ENCODE measurements at places on chromosomes 5 and 9.

- DNase-seq = no peak
Observed at GRCh38 chr5:179908528-179908927, 831 bp upstream of the TBC1D9B start.

GRCh38 chr9:87282538-87282937 is 215.1 kb upstream of the DAPK1 start:
- no peak for DNase-seq

- no peak for DNase-seq
Observed at GRCh38 chr5:157924490-157924889, 65.5 kb upstream of the CLINT1 start.

- peak; percentile 16 for DNase-seq
Observed at GRCh38 chr5:132714456-132715307, 22.7 kb downstream of the KIF3A start.

DNA sequence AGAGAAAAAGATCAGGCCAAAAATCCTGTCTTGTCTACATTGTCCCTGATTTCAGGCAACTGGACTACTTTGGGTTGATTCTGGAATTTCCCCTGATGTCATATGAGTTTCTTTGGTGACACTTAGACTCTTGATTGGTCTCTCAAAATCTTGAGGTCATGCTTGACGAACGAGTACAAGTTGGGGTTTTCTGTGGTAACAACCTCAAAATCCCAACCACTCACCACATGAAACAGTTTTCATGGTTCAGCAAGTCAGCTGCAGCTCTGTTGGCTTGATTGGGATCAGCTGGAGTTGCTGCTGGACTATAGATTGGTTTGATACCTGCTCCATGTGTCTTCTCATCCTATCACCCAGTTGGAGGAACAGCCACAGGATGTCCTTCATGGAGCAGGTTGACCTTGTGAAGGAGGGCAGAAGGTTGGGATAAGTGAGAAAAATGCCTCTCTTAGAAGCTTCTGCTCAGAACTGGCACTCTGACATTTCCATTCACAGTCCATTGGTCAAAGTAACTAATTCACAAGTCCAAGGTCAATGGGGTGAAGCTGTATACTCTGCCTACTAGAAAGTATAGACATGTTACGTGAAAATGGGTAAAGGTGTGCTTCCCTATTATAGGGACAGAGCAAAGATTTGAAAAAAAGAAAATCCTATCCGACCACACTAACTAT is 284.5 kb downstream of the SH3GL2 start:
- no peak for DNase-seq

GRCh38 chr9:31119890-31120454 is 1264.5 kb upstream of the ACO1 start:
- DNase-seq = peak; percentile 55

- no peak for DNase-seq
Observed at GRCh38 chr5:68377733-68378132, 162.2 kb downstream of the PIK3R1 start.

GRCh38 chr5:44332285-44332971 is 56.8 kb downstream of the FGF10 start:
- peak; percentile 50 for DNase-seq

DNA sequence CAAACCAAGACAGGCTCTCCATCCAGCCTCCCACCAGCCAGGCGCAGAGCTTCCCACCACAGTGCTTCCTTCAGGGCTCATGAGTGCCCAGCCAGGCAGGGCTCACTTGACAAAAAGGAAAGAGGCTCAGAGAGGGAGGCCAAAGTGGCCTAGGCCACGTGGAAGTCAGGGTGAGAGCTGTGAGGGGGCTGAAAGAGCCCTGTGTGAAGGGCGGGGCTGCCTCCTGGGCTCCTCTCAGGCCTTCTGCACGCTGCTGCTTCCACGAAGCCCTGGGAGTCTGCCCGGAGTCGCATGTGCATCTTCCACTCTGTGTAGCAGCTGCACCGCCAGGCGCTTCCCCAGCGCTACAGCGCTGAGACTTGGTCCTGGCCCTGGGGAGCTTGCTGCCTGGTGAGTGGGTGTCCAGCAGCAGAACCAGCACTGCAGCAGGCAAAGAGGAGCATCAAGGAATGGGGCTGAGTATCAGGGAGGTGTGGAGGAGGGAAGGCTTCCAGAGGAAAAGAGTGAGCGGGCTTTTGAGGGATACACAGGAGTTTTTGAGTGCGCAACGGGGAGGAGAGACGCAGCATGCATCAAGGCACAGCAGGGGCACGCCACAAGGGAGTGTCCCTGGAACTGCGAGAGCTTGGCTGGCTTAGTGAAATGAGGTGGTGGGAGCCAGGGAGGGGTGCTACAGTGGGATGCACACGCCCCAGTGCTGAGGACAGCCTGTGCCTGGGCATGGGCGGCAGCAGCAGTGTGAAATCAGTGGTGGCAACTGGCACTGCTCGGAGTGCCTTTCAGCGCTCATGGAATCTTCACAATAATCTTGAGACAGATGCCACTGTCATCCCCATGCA is 178.0 kb downstream of the GAPVD1 start:
- no peak for DNase-seq

GRCh38 chr9:105912157-105912862 is 218.0 kb downstream of the TMEM38B start:
- no peak for DNase-seq

GRCh38 chr9:78074385-78075291 is 43.0 kb upstream of the GNAQ start:
- DNase-seq = no peak

DNA sequence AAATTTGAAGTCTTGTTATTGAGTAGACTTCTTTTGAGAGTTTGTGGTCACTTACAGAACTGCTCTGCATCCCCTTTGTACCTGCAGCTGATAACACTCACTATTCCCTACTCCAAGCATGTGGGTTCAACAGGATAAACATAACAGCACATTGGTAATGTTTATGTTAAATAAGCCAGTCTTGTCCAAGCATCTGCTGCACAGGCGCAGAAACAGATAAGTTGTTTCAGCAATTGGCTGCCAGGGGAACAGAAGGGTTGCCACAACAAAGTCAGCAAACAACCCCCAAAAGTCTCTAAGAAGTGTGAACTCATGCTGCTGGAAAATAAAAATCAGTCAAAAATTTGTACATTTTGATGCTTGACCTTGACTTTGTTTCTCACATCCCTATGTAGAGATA is 174.6 kb downstream of the GDNF start:
- DNase-seq = peak; percentile 61

DNA sequence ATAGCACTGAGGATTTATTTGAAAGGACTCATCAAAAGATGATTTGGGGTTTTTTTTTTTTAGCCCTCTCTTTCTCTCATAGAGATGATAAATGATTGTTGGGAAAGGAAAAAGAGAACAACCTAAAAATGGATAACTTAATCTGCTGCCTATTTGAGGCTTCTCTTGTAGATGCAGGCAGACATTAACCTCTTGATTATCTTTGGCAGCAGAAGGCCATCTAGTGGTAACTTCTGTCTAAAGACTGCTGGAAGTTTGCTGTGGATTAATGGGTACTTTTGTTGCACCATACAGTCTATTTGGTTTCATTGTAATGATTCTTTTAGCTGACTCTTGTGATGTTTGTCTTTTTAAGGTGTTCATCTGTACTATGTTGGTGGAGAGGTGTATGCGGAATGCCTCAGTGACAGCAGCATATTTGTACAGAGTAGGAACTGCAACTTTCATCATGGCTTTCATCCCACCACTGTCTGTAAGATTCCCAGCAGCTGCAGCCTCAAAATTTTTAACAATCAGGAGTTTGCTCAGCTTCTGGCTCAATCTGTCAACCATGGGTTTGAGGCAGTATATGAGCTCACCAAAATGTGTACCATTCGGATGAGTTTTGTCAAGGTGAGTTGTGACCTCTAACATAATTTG is 18.8 kb downstream of the SMIM32 start:
- peak; percentile 64 for DNase-seq

DNA sequence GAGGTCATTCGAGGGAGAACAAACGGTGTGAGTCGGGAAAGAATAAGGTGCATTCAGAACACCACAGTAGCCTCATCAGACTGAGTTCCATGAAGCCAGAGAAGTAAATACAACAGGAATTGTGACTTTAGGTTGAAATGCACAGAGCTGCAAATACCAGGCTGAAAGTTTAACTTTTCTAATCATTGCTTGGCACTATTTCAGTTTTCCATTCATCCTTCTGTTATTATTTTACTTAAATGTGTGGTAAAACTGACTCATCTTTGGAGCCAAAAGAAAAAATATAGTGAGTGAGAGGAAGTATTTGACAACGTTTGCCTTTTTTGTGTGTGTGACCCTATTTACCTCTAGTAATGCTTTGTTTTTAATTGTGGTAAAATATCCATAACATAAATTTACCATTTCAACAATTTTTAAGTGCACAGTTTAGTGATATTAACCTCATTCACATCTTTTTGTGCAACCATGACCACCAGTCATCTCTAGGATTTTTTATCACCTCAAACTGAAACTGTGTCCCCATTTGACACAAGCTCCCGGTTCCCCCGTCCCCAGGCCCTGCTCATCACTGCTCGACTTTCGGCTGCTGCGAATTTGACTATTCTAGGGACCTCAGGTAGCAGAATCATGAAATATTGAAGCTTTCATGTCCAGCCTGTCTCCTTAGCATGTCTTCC is 166.8 kb downstream of the HSD17B3 start:
- peak; percentile 49 for DNase-seq

GRCh38 chr5:120055858-120056257 is 408.2 kb upstream of the PRR16 start:
- peak; percentile 68 for DNase-seq

GRCh38 chr9:109264877-109265587 is 55.8 kb downstream of the EPB41L4B start:
- DNase-seq = peak; percentile 41

- peak; percentile 98 for DNase-seq
Observed at GRCh38 chr9:130138791-130139190, 33.4 kb upstream of the NCS1 start.

DNA sequence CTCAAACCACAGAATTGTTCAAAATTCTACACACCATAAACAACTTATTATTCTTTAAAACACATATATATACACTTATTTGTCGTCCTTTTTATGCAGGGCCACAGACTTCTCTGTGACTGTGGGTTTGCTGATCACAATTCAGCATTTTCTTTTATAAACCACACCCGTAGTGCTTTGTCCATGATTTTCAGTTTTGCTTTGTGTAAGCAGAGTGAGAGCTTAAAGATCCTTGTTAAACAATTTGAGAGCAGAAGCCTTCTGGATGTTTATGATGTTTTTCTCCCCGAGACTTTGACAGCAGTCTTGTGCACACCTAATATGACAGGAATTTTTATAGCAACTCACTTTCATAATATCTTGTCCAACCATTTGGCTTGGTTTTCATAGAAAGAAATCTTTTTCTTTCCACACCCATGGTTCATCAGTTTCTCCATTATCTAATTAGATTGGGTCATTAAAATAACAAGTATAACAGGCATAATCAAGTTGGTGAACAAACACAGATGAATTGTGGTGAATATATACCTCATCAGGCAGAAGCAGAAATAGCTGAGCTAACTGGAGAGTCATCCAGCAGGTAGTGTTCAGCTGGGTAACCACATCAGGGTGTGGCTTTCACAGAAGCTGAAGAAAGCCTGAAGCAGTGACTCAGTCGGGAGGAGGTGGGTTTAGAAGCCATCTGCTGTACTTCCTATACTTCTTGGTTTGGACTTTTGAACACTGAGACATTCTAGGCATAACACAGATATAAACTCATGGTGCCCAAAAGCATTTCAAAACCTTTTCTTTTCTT is 232.8 kb downstream of the DOCK8 start:
- peak; percentile 81 for DNase-seq

DNA sequence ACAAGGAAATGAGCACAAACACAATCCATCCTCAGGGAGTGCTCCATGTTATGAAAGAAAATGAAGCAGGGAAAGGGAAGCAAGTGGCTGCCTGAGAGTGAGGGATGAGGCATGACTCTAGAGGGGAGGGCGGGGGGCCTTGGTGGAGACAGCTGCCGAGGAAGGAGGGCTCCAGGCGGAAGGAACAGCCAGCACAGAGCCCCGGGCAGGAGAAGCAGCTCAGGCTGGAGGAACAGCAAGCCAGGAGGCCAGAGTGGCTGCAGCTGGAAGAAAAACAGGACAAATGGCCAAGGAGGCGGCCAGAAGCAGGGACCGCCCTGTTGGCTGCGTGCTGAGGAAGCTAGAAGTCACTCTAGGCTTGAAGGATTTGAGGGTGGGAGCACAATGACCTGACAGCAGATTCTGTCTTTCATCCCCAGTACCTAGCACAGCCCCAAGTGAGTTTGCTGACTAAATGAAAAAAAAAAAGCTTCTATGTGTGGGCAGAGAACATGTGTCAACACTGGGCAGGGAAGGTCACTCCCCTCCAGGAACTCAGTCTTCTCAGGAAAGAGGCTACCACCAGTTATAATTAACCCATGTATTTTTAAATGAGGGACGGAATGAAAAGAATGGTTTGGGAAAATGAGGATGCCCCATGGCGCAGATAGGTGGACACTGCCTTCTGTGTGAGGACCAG is 142.8 kb downstream of the DCP2 start:
- no peak for DNase-seq

DNA sequence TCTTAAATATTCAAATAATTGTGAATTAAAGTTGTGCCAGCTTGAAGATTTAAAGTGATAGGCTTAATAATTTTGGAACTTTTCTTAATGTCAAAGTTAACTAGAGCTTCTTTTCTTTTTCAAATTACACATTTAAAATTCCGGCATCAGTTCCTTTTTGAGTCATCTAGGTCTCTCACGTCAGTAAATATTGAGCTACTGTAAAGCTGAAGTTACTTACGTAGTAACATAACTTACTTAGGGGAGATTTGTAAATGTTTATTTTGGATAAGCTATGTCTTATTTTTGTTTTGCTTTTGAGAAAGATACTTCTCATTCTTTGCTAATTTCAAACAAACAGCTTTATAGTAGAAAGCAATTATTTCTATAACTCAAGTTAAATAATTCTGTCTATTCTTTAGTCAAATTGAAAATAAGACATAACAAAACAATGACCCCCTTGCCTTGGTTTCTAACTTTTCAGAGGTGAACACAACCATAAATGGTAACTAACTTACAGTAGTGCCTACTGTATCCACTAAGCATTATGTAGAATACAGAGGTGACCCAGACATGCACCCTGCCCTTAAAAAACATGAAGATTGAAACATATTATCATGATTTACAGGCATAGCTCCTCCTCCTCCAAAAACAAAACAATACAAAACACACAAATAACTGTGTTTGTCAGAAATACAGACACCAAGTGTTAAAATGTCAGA is 29.8 kb downstream of the CD274 start:
- no peak for DNase-seq

- peak; percentile 20 for DNase-seq
Observed at GRCh38 chr9:6739218-6739617, 18.6 kb upstream of the KDM4C start.

GRCh38 chr5:139885172-139885856 is 89.7 kb downstream of the PSD2 start:
- no peak for DNase-seq

- no peak for DNase-seq
Observed at GRCh38 chr5:80092486-80093107, 57.4 kb downstream of the THBS4 start.

- DNase-seq = no peak
Observed at GRCh38 chr5:74375271-74375670, 265.3 kb downstream of the ENC1 start.

- no peak for DNase-seq
Observed at GRCh38 chr5:155017610-155018009, 4.1 kb downstream of the KIF4B start.

DNA sequence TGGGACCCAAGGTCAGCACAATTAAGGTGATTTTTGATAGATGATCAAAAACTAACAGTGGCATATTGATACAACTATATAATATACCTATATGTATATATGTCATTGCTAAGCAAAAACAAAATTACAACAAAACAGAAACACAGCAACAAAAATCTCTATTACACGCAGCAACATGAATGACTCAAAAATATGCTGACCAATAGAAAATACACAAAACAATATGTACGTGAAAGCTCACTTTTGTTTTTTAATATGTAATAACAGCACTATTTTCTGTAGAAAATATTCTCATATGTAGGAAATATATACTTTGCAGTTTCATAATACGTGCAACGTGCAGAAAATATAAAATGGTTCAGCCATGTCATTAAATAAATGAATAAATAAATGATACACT is 1985.7 kb upstream of the CDH9 start:
- no peak for DNase-seq
